ENCODE measurements at places on chromosomes 16 and 17. TPM values are rescaled to one million over a fixed set of nuclear protein-coding genes. Genes with fewer than 3 reads are reported as not detected.
A peak's percentile ranks its signal among the peaks of the same experiment; 100 is the strongest.

Gene ZG16
- not detected for polyA plus RNA-seq

GRCh38 chr16:65837464-65837863, 529.0 kb upstream of the CDH5 start:
- H3K27ac ChIP-seq = no peak overlapping the region
- H3K27me3 ChIP-seq = no peaks in the 10 kb centered on the region
- H3K4me3 ChIP-seq = no peak overlapping the region
- H3K4me1 ChIP-seq = peaks cover 3% of the 10 kb centered on the region
- H3K36me3 ChIP-seq = no peaks in the 10 kb centered on the region
- DNase-seq = no peak

DNA sequence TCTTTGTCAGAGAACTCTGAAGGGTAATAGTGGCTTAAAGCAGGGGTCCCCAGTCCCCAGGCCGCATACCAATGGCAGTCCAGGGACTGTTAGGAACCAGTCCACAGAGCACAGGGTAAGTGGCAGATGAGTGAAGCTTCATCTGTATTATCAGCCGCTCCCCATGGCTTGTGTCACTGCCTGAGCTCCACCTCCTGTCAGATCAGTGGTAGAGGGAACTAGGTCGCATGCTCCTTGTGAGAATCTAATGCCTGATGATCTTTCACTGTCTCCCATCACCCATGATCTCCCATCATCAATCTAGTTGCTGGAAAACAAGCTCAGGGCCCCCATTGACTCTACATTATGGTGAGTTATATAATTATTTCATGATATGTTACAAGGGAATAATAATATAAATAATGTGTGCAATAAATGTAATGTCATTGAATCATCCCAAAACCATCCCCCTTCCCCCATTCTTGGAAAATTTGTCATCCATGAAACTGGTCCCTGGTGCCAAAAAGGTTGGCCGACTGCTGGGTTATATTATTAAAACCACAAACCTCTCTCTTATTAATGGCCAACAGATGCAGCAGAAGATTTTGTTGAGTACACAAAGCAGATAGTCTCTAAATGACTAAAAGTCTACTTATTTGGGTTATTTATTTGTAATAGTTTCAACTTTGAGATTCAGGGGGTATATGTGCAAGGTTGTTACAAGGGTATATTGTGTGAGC, 782.7 kb downstream of the CDH11 start:
- peak overlapping the region; percentile 29 for H3K27ac ChIP-seq
- no peak overlapping the region for H3K4me3 ChIP-seq
- no peaks in the 10 kb centered on the region for H3K36me3 ChIP-seq
- DNase-seq = peak; percentile 91
- no peaks in the 10 kb centered on the region for H3K27me3 ChIP-seq

DNA sequence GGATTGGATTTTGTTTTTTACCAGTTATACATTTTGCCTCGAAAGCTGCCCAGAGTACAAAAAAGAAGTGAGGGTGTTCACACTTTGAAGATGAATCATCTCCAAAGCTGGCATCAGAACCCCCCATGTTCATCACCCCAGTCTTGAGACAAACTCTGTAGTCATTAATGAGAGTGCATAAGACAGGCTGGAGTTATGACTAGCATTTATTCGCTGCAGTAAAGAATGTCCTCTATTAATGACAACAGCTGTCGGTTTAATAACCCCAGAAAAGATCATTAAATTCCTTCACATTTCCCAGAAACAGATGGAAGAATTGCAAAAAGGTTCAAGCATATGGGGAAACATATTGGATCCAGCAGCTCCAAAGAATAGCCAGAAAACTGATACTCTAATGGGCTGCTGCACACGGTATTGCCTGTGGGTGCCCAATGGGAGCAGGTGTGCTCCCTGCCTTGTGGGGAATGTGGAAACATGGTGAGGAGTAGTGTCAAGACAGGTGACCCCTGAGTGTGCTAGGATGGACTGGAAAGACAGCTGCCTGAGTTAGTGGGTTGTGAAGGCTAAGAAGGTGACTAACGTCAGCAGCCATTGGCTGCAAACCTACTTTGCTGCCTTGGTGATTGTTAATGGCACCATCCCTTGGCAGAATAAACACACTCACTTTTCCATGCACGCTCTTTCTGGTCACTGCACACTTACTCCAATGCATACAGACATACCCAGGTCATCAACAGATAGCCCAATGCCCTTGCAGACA, 81.9 kb downstream of the AIPL1 start:
- no peaks in the 10 kb centered on the region for H3K27me3 ChIP-seq
- DNase-seq = no peak
- no peaks in the 10 kb centered on the region for H3K4me1 ChIP-seq
- H3K4me3 ChIP-seq = no peak overlapping the region
- H3K27ac ChIP-seq = no peak overlapping the region

DNA sequence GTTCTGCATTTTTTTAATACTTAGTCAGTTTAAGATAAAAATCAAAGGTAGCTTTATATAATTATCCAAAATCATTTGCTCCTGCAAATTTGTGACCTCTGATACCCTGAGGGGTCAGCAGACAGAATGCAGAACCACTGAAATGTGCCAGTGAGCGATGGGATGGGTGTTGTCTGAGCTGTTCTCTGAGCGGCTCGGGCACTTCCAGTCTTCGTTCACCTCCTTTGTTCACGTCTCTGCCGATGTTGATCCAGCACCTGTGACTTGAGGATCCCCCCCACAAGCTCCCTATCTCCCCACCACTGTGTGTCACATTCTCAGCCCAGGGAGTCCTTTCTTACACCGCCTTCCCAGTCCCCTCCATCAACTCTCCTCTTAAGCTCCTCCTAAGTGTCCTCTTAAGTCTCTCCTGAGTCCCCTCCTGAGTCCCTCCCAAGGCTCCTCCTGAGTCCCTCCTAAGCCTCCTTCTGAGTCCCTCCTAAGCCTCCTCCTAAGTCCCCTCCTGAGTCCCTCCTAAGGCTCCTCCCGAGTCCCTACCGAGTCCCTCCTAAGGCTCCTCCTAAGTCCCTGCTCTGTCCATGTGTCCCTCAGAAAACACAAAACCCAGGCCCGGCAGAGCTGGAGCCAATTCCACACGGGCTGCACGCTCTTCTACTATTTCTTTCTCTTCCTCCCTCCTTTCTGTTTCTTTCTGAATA, 47.5 kb downstream of the RNF213 start:
- H3K4me1 ChIP-seq = no peaks in the 10 kb centered on the region
- H3K27ac ChIP-seq = no peak overlapping the region

DNA sequence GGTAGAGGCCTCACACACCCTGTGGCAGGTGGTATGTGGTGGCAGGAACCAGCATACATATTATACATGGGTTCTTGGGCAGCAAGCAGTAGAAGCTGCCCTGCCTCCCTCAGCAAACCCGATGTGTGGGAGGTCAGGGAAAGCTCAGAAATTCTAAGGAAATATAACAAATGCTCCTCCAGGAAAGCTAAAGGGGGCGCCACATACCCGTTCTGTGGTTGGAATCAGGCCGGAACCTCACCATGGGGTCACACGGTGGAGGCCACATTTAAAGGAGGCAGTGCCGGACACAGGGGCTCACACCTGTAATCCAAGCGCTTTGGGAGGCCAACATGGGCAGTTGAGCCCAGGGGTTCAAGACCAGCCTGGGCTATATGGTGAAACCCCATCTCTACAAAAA, 12.4 kb upstream of the KATNB1 start:
- no peaks in the 10 kb centered on the region for H3K27me3 ChIP-seq
- DNase-seq = peak; percentile 22
- H3K27ac ChIP-seq = no peak overlapping the region

Gene RAB40C
- 9.5 TPM for polyA plus RNA-seq

- H3K4me3 ChIP-seq = no peak overlapping the region
- no peak overlapping the region for H3K27ac ChIP-seq
- H3K36me3 ChIP-seq = no peaks in the 10 kb centered on the region
- peaks cover 2% of the 10 kb centered on the region for H3K4me1 ChIP-seq
Observed at GRCh38 chr16:2477327-2477726, 2.4 kb downstream of the TBC1D24 start.

Gene RUNDC3A
- not detected for polyA plus RNA-seq

Gene FGF11
- 0.22 TPM for polyA plus RNA-seq

- peak overlapping the region; percentile 46 for H3K27ac ChIP-seq
- peaks cover 36% of the 10 kb centered on the region for H3K4me1 ChIP-seq
- H3K27me3 ChIP-seq = no peaks in the 10 kb centered on the region
- no peak overlapping the region for H3K4me3 ChIP-seq
- peak; percentile 64 for DNase-seq
Observed at GRCh38 chr17:83106913-83107655, 27.7 kb downstream of the METRNL start.

GRCh38 chr16:3188925-3189825, 1.2 kb downstream of the OR1F1 start:
- H3K27ac ChIP-seq = no peak overlapping the region
- H3K36me3 ChIP-seq = no peaks in the 10 kb centered on the region
- peak; percentile 73 for DNase-seq
- H3K4me3 ChIP-seq = peak overlapping the region; percentile 79
- no peaks in the 10 kb centered on the region for H3K27me3 ChIP-seq

GRCh38 chr17:81558941-81559806, 7.0 kb upstream of the FAAP100 start:
- DNase-seq = no peak
- no peak overlapping the region for H3K27ac ChIP-seq
- no peaks in the 10 kb centered on the region for H3K27me3 ChIP-seq

Gene ST6GALNAC2
- polyA plus RNA-seq = 0.96 TPM

- no peaks in the 10 kb centered on the region for H3K4me1 ChIP-seq
- H3K4me3 ChIP-seq = no peak overlapping the region
- DNase-seq = no peak
- no peaks in the 10 kb centered on the region for H3K36me3 ChIP-seq
Observed at GRCh38 chr17:34400301-34400931, 37.4 kb upstream of the CCL1 start.
